ENCODE measurements at places on chromosomes 6 and 20.

- DNase-seq = no peak
These were observed 31.7 kb upstream of the RPS6KA2 start for GRCh38 chr6:166658792-166659150.

- no peak for DNase-seq
These were observed 164.0 kb downstream of the PDE7B start for GRCh38 chr6:136015531-136015930.

DNA sequence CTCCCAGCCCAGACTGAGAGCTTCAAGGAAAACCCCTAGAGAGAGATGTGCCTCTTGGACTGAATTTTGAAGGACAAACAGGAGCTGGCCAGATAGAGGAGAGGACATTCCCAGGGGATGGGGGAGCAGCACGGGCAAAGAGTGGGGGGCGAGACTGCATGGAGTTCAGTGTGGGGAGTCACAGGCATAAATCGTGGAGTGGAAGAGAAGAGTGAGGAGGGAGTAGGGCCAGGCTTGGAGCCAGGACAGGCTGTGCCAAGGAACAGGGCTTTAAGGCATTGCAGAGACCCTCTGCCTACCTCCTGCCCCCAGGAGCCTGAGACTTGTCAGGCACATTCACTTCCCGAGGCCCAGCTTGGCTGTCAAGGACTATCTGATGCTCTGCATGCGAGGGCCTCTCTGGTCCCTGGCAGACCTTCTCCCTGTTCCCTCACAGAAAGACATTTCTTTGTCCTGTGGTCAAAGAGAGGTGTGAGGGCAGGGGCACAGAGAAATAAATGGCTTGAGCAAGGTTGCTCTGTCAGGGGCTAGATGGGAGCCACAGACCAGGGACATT, 5.2 kb upstream of the SLC22A7 start:
- DNase-seq = no peak

- no peak for DNase-seq
These were observed 119.2 kb upstream of the ASCC3 start for GRCh38 chr6:101000341-101000740.

GRCh38 chr6:112189494-112189893, 64.9 kb downstream of the LAMA4 start:
- no peak for DNase-seq

- DNase-seq = no peak
These were observed 36.3 kb upstream of the ZFAND3 start for GRCh38 chr6:37783025-37783855.

- no peak for DNase-seq
These were observed 374.1 kb upstream of the CITED2 start for GRCh38 chr6:139748353-139749146.

GRCh38 chr20:23653400-23653938, 15.7 kb upstream of the CST3 start:
- DNase-seq = no peak

DNA sequence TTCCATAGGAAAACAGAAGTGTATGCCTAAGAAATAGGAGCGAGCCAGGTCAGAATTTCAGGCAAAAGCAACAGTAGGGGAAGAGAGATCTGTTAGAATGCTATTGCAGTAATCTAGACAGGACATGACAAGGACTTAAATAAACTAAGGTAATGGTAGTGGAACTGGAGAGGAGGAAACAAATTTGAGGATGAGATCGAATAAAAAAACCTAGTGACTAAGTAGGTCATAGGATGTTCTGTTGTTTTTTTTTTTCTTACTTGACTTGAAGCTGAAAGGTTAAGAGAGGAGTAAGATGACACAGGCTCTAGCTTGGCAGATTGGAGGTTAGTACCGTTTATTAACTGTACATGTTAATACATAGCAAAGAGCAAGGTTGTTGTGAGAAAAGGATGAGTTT, 28.6 kb downstream of the ORC3 start:
- DNase-seq = no peak

DNA sequence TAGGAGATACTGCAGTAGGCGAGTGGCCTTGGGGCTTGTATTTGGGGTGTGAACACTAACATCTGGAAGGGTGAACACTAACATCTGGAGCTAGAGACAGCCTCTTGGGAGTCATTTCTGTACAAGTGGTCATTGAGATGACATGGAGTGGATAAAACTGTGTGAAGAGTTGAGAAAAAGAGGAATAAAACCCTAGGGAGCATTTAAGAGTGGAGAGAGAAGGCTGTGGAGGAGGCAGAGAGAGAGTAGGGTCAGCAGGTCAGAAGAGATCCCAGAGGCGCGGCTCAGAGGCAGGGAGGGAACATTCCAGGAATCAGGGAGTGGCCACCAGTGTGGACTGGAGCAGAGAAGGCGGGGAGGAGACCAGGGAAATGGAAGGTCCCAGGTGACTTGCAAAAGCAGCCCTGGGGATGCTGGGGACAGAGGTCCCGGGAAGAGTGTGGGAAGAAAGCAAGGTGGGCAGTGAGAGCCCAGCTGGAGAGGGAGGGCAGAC, 202.0 kb upstream of the RNF24 start:
- DNase-seq = no peak

GRCh38 chr6:159572439-159573110, 120.5 kb downstream of the SOD2 start:
- no peak for DNase-seq

- no peak for DNase-seq
These were observed 29.7 kb downstream of the RPP40 start for GRCh38 chr6:4973982-4974745.

GRCh38 chr20:46400828-46401477, 5.5 kb downstream of the ELMO2 start:
- DNase-seq = no peak

- no peak for DNase-seq
These were observed 347.9 kb upstream of the SPTLC3 start for GRCh38 chr20:12660918-12661317.

- no peak for DNase-seq
These were observed 45.9 kb upstream of the TULP1 start for GRCh38 chr6:35558571-35558970.

DNA sequence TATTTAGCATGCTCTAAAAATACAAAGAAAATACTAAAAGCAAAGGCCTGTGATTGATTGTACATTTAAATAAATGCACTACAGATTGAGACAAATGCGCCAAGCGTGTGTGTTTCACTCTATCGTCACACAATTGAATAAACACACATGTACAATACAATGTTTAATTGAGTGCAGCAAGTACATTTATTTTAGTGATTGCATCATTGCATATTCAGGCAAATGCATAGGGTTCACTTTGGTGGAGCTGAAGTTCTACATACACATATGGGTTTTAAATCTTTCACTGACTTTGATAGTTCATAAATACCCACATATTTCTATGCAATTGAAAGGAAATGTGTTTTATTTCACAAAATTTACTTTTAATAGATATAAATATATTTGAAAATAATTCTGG, 750.6 kb upstream of the MMS22L start:
- no peak for DNase-seq

- no peak for DNase-seq
These were observed 66.1 kb upstream of the EMILIN3 start for GRCh38 chr20:41432746-41433145.

DNA sequence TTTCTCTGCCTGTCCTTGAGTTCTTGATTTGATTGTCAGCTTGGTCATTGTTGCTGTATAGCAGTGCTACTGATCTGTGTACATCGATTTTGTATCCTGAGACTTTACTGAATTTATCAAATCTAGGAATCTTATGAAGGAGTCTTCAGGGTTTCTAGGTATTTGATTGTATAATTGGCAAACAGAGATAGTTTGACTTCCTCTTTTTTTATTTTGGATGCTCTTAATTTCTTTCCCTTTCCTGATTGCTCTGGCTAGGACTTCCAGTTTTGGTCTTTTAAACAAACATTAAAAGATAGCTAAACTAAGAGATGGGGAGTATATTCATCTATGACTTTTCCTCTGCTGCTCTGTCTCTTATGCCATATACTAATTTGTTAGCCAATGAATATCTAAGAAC, 62.4 kb downstream of the NCOA7 start:
- DNase-seq = no peak

GRCh38 chr20:36784116-36784515, 10.6 kb upstream of the DSN1 start:
- no peak for DNase-seq

GRCh38 chr6:89205819-89206218, 11.3 kb downstream of the GABRR1 start:
- DNase-seq = no peak

DNA sequence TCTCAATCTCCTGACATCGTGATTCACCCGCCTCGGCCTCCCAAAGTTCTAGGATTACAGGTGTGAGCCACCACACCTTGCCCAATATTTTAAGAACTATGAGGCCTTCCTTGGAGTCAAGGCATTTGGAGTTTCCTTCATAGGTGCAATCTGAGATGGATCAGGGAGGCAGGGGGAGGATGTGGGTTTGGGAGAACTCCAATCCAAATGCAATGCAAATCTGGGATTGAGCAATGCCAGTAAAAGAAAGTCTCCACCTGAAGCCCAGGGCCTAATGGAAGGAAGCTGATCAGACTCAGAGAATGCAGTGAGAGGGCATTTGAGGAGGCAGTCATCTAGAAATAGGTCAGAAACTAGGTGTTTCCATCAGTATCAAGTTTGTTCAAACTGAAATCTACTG, 21.2 kb downstream of the RSPH3 start:
- no peak for DNase-seq

GRCh38 chr6:75266716-75267291, 17.8 kb downstream of the TMEM30A start:
- DNase-seq = peak; percentile 58

GRCh38 chr6:151905854-151906253, 98.4 kb downstream of the ESR1 start:
- DNase-seq = no peak

DNA sequence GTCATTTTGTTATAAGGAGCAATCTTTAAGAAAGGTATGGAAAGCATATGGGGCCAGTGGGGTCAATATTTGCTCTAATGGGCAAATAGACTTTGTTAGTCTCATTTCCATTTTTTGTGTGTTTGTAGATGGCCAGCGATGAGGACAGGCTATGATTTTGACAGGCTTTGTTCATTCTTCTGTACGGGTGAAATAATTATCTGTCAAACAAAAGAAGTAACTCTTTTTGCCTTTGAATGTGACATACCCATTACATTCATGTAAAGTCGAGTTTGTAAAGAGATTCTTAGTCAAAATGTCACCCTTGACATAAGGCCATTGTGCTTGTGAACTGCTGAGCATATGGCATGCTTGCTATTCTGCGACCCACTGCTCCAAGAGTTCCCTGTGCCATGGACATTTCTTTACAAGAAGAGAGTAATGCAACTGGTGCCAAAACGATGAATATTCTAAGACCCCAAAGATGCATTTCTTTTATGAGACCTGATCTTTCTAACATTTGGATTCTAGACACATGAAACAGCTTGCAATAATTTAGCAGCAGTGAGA, 38.2 kb upstream of the JAG1 start:
- DNase-seq = no peak

DNA sequence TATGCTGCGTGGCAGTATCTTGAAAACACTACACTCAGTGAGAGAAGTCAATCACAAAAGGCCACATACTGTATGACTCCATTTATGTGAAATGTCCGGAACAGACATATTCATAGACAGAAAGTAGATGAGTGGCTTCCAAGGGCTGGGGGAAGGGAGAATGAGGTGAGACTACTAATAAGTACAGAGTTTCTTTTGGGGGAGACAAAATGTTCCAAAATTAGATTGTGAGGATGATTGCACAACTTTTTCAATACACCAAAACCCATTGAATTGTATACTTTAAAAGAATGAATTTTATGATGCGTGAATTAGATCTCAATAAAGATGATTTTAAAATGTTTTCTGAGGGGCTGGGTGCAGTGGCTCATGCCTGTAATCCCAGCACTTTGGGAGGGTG, 9.2 kb upstream of the SPO11 start:
- DNase-seq = no peak

- no peak for DNase-seq
These were observed 10.8 kb downstream of the BPIFA2 start for GRCh38 chr20:33178726-33179125.

- DNase-seq = no peak
These were observed 18.2 kb upstream of the SASH1 start for GRCh38 chr6:148324297-148324985.
